Activated T-cell treated with anti-CD3 and anti-CD28 coated beads for 4 hours (primary cell): ENCODE measurements at places on chromosomes 3 and 15.

GRCh38 chr15:69412274-69412673, 1.9 kb upstream of the KIF23 start:
- no peak for DNase-seq

GRCh38 chr3:44513513-44513912, 36.0 kb upstream of the ZNF445 start:
- DNase-seq: no peak

GRCh38 chr3:17039594-17039993, 154.8 kb downstream of the PLCL2 start:
- no peak for DNase-seq

DNA sequence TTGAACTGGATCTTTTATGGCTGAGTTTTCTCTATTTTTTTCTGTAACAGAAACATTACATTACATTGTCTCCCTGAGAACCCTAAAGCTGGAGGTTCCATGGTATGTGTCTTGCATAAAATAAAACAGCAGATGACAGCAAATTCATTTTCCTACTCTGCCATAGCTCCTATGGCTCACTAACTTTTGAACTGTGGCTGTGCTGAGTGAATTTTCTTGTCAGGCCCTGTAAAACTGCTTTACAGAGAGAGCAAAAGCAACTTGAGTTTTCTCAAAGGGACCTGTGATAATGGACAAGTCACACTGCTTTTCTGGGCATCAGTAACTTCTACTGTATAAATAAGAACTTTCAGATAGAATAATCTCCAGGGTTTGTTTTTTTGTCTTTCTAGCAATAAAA, 129.9 kb upstream of the TSC22D2 start:
- DNase-seq: no peak

DNA sequence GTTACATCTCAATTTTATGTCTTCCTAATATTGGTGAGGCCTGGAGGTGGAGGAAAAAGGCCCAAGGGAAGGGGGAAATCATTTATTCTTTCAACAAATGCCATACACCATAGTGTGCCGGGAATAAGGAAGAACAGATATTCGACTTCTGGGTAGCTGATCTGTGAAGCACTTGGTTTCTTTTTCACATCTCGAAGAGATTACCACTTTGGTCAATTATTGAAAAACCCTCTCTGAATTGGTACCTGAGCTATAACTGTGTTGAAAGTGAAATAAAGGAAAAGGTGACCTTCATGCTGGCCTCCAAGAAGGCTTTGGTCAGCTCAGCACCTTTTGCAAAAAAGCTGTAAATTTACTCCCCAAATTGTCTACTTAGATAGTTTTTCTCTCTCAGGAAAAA, 14.2 kb upstream of the MB21D2 start:
- DNase-seq: no peak

DNA sequence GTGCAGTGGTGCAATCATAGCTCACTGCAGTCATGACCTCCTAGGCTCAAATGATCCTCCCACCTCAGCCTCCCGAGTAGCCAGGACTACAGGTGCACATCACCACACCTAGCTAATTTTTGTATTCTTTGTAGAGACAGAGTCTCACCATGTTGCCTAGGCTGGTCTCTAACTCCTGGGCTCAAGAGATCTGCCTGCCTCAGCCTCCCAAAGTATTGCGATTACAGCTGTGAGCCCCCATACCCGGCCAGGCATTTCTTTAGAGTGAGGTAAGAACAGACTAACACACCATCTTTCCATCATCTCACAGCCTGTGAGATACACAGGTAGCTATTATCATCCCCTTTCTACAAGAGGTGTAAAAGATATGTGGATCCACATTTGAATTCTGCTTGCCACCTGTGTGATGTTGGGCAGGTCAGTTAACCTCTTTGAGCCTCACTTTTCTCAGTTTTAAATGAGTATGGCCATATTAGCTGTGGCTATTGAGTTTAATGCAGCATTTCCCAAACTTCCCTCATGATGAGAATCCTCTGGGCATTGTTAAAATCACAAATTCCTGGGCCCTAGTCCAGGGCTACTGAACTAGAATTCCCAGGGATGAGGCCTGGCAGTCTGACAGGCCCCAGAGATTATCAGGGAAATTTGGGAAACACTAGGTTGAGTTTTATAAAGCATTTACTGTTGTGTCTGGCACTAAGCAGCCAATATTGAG, 46.0 kb downstream of the ANP32A start:
- no peak for DNase-seq

GRCh38 chr3:8964436-8965370, 1.4 kb upstream of the RAD18 start:
- DNase-seq: no peak
